Bronchial smooth muscle cell (primary cell): ENCODE measurements at places on chromosomes 16 and 17. TPM values are rescaled to one million over a fixed set of nuclear protein-coding genes. Genes with fewer than 3 reads are reported as not detected.

ZNF652 gene
- total RNA-seq, result 4.9 and 8.9 TPM in 2 replicates

NAGS gene
- 2.2 and 3.5 TPM in 2 replicates for total RNA-seq

CDH15 gene
- 0.17 and 0.32 TPM in 2 replicates for total RNA-seq

KRT24 gene
- total RNA-seq, result not detected in 2 replicates

CPNE7 gene
- total RNA-seq, result 9.2 and 30.4 TPM in 2 replicates

COA3 gene
- total RNA-seq, result 70.6 and 86.2 TPM in 2 replicates

SLC13A2 gene
- not detected in 2 replicates for total RNA-seq
